ENCODE measurements at places on chromosomes 16 and 17.

GRCh38 chr16:81940781-81941560, 70.3 kb downstream of the SDR42E1 start:
- DNase-seq, result no peak

DNA sequence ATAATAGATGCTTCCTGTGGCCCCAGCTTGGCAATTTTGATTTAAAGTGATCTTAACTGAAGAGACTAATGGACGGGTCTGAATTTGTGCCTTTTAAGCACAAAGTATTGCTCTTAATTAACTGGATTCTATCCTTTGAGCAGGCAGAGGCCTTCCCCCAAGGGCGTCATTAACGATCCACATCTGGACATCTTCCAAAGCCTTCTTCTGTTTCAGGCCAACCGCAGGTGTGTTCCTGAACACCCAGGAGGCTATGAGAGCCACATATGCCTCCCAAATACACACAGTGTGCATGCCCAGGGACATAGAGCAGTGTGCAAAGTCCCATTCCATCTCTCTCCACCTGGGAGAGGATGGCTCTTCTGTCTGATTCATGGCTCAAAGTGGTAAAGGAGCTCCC, 42.3 kb downstream of the MAPT start:
- DNase-seq, result no peak

GRCh38 chr16:62701426-62701825, 665.2 kb upstream of the CDH8 start:
- DNase-seq, result no peak

DNA sequence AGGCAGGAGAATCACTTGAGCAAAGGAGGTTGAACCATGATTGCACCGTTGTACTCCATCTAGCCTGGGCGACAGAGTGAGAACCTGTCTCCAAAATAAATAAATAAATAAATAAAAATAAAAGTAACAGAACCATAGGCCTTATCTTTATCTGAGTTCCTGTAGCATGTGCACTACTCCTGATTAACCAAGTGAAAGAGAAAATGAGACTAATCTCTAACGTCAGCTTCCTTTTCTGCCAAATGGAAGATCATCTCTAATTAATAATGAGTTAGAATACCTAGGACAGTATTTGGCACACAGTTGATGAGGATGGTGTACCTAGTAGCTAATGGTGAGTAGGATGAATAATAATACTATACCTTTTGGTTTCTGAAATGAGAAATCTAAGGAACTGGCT, 520.4 kb downstream of the WWOX start:
- DNase-seq, result no peak

- no peak for DNase-seq
Observed at GRCh38 chr16:87229230-87230188, 87.7 kb downstream of the C16orf95 start.

- no peak for DNase-seq
Observed at GRCh38 chr17:48294020-48294805, 135.8 kb downstream of the SKAP1 start.

GRCh38 chr16:75629132-75629531, 6.1 kb upstream of the ADAT1 start:
- DNase-seq, result no peak

DNA sequence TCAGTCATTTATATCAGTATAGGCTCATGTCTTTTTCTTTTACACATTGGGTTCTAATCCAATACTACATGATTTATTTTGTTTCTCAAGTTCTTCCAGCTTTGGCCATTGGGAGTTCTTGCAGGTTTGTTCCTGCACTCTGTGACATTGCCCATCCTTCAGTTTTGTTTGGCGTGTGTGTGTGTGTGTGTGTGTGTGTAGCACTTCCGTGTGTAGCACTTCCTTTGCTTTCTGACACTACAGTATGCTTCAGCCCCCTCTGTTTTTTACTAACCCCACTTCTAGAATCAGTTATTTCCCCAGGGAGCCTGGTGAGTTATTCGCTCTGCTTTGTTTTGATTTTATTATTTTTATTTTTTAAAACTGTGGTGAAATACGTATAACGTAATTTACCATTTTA, 75.6 kb upstream of the LGALS9 start:
- DNase-seq, result no peak

GRCh38 chr17:80830020-80830780, 161.4 kb upstream of the CHMP6 start:
- no peak for DNase-seq

GRCh38 chr17:18381953-18382245, 4.3 kb downstream of the EVPLL start:
- DNase-seq, result no peak

DNA sequence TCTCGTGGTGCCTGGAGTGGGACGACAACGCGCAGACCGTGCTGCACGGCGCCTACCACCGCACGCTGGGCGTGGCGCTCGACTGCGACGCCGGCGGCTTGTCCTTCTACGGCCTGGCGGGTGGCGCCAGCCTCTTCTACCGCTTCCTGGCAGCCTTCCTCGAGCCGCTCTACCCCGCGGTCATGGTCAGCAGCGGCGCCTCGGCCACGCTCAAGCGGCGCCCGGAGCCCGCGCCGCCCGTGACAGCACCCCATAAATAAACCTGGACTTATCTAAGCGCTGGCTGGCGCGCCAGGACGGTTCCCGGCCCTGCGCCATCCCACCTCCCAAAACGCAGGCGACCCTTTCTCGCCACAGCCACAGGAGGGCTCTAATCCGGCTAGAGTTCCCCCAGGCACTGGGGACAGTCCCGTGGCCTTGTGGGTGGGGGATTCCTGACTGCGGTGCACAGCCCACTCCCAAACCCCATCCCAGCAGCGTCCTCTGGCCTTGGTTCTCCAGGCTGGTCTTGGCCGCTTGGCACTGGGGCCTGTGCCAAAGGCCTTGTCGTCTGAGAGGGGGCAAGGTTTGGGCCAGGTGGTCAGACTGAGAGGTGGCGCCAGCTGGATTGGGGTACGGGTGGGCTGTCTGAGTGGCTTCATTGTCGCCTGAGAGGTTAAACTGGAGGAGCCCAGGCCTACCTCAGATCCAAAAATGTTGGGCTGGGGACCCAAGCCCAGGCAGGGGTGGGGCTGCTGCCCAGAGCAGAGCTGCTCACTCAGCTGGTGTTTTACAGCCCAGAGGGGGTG, 10.1 kb upstream of the SLC16A5 start:
- no peak for DNase-seq

- DNase-seq, result no peak
Observed at GRCh38 chr17:45775576-45776011, 8.5 kb upstream of the CRHR1 start.

DNA sequence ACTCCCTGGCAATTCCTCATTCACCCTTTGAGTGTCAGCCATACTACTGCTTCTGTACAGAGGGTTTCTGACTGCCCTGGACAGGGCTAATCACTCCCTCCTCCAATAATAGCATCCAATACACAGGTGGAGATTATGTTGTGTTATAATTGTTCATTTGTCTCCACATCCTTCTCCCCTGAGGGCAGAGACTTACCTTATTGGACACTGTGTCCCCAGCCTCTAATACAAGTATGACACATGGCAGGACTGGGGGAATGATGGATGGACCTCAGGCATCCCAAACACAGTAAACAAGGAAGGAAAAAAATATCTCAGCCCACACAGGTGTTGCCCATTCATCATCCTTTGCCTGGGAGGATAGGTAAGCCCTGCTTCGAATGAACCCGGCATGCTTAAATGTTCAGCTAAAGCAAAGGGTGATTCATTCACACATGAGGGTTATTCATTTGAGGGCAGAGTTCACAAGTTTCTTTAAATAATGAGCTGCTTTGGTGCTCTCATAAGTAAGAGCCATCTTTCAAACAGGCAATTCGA, 34.8 kb downstream of the MMD start:
- DNase-seq, result no peak

DNA sequence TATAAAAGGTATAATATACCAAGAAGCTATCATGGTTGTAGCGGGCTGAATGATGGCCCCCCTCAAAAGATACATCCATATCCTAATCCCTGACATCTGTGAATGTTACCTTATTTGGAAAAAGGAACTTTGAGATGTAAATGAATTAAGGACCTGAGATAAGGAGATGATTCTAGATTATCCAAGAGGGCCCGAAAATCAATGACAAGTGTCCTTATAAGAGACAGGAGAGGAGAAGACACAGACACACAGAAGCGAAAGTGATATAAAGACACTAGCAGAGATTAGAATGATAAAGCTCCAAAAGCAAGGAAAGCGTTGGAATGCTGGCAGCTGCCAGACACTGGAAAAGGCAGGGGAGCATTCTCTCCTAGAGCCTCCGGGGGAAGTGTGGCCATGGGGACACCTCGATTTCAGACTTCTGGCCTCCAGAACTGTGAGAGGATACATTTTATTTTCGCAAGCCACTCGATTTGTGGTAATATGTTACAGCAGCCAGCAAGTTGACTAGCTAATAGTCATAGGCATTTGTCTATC, 12.5 kb upstream of the GP1BA start:
- no peak for DNase-seq

Measured in chondrocyte (in vitro differentiated cells).